HEK293T (cell line): ENCODE measurements at places on chromosomes 13 and 19.

DNA sequence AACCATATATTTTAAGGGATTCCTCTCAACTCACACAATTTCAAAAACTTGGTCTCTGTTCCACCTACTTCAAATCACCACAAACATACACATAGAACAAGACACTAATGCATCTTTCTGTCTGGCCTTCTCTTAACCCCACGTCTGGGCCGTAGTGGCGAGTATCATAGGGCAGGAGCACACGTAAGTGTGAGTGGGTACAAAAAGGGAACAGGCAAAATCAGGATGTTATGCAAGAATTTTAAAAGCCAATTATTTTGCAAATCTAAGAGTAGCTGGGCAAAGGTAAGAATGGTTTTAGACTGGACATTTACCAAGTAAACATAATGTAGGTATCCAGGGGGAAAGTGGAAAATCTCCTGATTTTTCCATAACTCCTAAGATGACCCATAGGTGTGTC, 35.1 kb downstream of the MTMR6 start:
- no peak for DNase-seq

GRCh38 chr13:21208652-21209154, 32.2 kb downstream of the MRPL57 start:
- no peak for DNase-seq

DNA sequence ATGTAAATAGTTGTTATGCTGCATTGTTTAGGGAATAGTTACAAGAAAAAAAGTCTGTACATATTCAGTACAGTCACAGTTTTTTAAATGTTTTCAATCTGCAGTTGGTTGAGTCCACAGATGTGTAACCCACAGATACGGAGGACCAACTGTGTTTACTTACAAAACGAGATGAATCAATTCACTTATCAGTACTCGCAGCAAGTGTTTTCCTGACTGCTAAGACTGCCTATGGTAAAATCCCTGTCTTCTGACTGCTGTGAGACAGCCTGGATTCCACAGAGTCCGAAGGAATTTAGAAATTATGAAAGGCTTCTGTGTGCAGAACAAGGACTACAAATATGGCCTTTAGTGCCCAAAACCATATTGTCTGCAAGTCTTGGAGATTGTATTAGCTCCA, 45.7 kb upstream of the C1QTNF9 start:
- no peak for DNase-seq

DNA sequence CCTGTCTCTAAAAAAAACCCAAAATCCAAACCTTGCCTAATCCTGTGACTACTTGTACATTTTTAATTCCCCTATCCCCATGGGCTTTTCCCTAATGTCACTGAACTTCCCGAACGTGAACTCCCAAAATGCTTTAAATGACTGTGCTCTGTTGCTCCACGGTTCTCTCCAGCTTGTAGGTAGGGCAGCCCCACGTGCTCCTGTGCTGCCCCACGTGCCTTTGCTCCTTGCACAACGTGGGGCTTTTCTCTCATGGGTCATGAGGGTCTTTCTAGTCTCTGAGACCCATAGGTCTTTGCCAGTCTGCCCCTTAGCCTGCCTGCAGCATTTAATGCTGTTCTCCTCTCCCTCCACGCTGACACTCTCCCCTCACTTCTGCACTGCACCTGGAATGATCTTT, 122.0 kb downstream of the SHISA2 start:
- no peak for DNase-seq

GRCh38 chr19:48934837-48935236, 1.3 kb downstream of the DHDH start:
- no peak for DNase-seq

GRCh38 chr13:113573065-113573464, 11.5 kb upstream of the TFDP1 start:
- DNase-seq = no peak

- DNase-seq = no peak
These were observed 27.4 kb downstream of the ARHGEF7 start for GRCh38 chr13:111142472-111142871.

- DNase-seq = peak; percentile 20
These were observed 36.3 kb downstream of the ELF1 start for GRCh38 chr13:40982772-40983171.

DNA sequence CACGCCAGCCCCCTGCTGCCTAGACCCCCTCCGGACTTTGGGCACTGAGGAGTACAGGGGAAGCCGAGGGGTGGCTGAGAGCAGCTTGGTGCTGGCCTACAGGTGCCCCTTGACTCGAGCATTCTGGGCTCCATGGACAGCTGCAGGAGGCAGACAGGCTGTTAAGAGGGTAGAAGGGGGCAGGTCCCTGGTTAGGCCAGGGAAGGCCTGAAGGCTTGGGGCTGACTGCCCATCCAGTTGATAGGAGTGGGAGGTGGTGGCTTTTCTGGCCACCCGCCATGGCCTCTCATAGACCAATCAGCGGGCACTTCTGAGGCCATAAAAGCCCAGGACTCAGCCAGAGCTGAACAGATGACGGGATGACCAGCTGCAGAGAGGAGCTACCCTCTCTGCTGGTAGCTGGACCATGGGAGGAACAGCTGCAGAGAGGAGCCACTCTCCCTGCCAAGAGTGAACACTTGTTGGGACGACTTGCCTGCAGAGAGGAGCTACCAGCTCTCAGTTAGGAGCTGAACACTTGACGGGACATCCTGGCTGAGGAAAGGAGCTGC, 10.7 kb upstream of the SUPT20H start:
- no peak for DNase-seq

GRCh38 chr13:43475140-43475539, 311.6 kb downstream of the ENOX1 start:
- no peak for DNase-seq
